ENCODE measurements at places on chromosomes 1 and 21.

DNA sequence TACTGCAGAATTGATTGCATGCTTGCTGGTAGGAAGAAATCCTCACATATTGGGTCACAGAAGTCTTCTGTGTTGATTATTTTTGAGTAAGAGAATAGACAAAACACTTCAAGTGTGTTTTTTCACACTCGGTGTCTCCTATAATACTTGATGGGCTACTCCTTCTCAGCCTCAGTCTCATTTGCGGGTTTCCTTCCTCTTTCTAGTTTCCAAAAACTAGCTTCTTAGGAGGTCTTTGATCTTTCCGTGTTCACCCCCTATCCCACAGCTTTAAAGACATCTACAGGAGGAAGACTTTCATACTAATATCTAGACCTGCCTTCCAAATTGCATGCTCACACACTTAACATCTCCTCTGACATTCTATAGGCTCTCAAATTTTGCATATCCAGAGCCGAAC is 40.7 kb upstream of the NTPCR start:
- DNase-seq: no peak

- DNase-seq: no peak
These were observed 5.1 kb upstream of the FRRS1 start for GRCh38 chr1:99771513-99771918.

- DNase-seq: peak; percentile 76
These were observed 24.4 kb upstream of the TMEM54 start for GRCh38 chr1:32925403-32926162.

DNA sequence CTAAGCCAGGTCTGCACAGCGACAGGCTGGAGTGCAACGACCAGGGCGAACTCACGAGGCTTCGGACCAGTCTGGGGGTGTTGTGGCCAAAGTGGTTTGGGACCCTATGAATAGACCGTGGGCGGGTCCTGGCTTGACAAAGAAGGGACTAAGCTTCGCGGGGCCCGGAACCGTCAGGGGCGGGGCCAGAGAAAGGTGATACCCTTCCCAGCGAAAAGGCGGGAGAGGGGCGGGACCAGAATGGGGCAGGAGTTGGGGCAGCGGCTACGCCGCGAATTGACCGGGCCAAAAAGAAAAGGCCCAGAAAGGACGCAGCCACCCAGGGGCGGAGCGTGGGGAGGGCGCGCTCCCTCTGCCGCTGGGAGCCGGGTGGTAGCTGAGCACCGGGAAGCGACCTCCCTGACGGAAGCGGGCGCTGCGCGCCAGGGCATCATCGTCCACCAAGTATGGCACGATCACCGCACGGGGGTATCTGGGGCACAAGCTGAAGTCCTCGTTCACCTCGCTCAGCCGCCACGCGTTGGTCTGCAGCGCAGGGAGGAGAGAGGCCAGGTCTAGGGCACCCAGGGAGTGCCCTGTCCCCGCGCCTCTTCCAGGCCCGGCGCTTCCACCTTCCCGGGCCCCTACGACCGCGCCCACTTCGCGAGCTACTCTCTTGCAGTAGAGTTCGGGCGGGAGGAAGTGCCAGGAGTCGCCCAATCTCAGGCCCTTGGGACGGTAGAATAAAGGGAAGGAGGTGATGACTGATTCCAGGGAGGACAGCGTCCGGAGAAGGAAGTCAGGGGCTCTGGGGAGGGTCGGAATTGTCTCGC is 6.7 kb upstream of the FAM167B start:
- peak; percentile 95 for DNase-seq

DNA sequence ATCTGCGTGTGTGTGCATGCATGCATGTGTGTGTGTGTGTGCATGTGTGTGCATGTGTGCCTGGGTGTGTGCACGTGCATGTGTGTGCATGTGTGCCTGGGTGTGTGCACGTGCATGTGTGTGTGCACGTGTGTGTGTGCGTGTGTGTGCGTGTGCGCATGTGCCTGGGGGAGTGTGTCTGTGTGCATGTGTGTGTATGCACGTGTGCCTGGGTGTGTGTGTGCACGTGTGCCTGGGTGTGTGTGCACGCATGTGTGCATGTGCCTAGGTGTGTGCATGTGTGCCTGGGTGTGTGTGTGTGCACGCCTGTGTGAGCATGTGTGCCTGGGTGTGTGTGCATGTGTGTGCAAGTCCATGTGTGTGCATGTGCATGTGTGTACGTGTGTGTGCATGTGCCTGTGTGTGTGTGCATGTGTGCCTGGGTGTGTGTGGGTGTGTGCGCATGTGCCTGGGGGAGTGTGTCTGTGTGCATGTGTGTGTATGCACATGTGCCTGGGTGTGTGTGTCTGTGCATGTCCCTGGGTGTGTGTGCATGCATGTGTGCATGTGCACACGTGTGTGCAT is 29.3 kb upstream of the COL6A2 start:
- no peak for DNase-seq

DNA sequence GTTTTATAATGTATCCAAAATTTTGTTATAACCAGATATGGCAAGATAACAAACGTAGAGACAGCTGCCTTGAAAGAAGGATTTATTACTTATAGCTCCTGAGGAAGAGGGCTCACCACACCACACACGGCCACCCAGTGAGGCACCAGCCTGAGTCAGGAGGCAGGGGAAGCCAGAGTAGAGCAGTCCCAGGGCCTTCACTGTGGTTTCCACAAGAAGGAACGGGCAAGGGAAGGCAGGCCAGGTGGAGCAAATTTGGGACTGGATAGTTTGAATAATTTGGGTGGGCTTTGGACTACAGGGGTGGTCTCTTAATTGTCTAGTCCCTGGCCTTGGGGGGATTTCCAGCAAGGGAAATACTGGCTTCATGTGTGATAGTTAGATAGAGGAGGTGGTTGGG is 72.5 kb downstream of the RRAGC start:
- no peak for DNase-seq

- no peak for DNase-seq
These were observed 352.1 kb downstream of the TBX15 start for GRCh38 chr1:118636004-118636403.

- DNase-seq: no peak
These were observed 13.6 kb downstream of the GRIK3 start for GRCh38 chr1:37020653-37021277.

DNA sequence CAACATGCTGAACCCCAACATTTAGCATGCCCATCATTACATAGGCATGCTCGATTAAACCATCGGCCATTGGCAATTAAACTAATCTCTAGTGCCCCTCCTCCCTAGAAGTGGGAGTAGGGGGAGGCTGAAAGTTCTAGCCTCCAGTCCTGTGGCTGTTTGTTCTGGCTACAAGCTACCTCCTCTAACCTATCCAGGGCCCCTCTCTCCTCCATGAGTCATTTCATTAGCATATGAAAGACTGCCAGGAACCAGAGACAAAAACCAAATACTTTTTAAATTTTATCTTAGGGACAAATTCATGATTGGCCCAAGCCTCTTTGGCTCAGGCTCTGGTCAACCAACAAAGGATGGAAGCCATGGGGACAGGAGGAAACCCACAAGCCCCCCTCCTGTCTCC is 231.1 kb downstream of the CACNA1E start:
- DNase-seq: peak; percentile 52
